ENCODE measurements at places on chromosomes 16 and 17.

DNA sequence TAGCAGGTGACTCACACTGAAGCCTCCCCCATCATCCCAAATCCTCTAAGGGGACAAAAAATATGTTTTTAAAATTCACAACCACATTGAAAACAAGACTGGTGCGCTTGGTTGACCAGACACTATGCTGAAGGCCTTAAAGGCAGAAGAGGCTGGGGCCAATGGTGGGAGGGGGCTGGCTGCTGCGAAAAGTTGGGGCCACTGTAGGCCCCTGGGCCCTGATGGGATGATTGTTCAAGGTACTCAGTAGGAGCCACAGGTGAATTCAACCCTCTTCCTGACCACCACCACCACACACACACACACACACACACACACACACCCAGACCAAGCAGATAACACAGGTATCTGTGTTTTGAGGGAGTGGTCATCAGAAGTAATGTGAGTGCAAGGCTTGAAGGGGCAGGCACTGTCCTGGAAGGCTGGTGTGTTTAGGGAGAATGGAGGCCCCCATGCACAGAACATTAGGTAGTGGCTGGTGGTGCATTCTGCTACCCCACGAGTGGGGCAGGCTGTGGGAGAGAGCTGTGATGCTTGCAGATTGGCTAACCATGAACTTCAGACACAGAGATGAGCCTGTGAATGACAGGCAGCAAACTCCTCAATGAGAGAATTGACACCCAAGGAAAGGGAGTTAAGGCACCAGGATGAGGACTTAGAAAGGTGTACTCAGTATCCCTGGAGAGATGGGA is 55.0 kb downstream of the NT5M start:
- DNase-seq = no peak

DNA sequence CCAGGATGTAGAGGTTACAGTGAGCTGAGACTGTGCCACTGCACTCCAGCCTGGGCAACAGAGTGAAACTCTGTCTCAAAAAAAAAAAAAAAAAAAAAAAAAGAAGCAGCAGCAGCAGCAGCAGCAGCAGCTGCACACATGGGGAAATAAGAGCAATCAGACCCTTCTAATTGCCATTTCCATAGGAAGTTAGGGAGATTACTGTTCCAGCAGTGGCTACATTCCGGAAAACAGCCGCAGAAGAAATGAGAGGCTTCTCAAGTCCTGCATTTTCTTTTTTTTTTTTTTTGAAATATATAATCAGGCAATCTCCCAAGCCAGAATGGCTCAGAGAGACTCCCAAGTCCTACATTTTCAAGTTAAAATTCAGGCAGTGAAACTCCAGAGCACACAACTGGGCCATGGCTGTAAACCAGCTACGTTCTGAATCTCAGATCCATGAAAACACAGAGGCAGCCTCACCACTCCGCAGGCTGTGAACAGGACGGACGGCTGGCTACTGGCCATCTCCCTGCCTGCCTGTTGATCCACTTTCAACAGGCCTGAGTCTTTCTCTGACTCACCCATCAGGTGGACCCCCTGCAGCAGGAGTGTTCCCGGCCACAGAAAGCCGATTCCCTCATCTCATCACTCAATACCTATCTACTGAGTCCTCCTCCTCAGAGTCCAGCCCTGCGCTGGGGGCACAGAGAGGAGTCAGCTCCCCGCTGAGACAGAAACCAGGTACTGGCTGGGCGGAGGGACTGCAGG is 15.0 kb downstream of the TRPV1 start:
- peak; percentile 94 for DNase-seq

GRCh38 chr16:65689726-65690125 is 567.9 kb upstream of the CDH11 start:
- no peak for DNase-seq

- no peak for DNase-seq
Measured at GRCh38 chr17:81952792-81953228, 5.8 kb upstream of the MYADML2 start.

DNA sequence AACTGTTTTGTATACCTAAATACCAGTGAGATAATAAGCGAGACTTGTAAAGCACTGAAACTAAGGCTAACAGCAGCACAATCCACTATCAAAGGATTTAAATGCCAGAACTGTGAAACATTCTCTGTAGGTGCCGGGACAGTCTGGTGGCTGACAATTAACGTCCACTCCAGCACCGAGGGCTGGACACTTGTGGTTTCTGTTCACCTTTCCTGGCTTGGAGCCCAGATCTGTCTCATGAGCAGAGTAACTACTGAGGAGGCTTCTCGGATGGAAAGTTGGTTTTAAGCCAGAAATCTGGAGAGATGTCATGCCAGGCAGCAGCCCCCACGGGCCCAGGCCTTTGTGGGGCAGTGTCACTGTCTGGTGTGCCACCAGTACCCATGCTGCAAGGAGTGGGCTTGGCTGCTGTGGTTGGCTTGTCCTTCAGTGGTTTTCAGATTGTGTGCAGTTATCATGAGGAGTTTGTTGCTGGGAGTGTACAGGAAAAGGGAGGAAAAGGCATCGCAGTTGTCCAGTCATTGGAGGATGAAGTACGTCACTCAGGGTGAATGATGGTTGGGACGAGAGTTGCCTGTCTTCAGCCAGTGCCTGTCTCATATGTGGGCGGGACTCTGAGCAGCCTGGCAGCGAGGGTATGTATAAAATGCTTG is 35.5 kb downstream of the UBN1 start:
- peak; percentile 41 for DNase-seq

DNA sequence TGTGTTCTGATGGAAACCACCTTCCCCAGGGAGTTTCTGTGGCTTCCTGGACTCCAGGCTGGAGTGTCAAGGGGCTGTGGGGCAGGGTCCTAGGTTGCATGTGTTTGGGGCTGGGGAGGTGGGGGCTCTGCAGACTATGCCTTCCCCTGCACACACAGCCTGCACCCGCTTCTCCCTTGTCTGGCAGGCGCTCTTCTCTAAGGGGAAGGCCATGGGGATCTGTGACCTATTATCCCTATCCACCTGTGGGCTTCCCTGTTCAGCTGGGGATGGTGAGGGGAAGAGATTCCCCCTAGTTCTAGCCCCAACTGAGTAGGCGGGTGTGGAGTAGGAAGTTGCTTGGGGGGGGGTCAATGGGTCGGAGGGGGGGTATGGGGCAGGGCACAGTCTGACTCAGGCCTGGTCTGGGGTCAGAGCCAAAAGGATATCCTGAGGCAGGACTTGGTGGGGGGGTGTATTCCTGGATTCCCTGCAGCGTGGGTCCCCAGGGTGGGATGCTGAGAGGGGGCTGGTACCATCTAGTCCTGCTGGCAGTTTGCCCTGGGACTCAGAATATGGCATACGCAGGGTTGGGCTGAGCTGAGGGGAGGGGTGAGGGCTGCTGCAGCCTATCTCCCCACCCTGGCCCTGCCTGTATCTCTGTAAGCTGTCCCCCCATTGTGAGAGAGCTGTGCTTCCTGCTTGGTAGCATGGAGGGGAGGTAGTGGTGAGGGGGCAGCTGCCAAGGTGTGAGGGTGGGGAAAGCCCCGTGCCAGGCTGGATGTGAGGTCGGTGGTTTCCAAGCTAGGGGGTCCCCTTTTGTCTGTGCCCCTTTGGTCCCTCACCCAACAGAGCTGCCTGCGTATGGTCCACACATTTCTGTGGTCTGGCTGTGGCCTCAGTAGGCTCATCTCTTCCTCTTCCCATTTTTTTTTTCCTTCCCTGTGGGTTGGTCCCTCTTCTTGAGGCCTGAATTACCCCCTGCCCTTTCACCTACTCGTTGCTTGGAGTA is 14.7 kb downstream of the RARA start:
- peak; percentile 61 for DNase-seq

GRCh38 chr17:49854126-49854525 is 6.3 kb upstream of the TAC4 start:
- no peak for DNase-seq

GRCh38 chr17:40064971-40065768 is 2.4 kb downstream of the THRA start:
- DNase-seq = peak; percentile 62

- DNase-seq = peak; percentile 50
Measured at GRCh38 chr16:46908540-46909372, 24.6 kb downstream of the GPT2 start.

- DNase-seq = no peak
Measured at GRCh38 chr17:82870541-82870940, 30.7 kb upstream of the ZNF750 start.

DNA sequence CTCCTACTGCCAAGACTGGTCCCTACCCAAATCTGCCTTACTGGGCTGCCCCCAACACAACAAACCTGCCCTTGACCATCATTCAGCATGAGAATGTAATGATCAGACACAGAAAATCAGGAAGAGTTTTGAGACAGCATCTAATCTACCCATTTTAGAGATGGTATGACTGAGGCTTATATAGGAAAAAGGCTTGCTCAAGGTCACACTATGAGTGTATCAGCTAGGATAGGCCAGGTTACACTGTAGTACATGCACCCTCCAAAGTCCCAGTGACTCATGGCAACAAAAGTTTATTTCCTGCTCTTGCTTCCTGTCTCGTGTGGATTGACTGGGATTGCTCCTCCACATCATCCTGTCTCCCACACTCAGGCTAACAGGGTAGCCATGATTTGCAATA is 27.9 kb downstream of the NLRC5 start:
- peak; percentile 22 for DNase-seq

DNA sequence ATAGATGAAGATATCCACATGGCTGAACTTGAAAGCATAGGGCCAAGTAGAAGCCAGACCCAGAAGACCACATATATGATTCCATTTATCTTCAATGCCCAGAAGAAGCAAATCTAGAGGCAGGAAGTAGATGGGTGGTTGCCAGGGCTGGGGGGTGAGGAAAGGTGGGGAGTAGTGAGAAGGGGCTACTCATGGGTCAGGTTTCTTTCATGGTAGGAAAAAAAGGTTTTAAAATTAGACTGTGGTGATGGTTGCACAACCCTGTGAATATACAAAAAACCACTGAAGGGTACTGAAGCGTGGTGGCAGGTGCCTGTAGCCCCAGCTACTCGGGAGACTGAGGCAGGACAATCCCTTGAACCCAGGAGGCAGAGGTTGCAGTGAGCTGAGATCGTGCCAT is 5.4 kb downstream of the CD2BP2 start:
- no peak for DNase-seq

GRCh38 chr16:263182-263774 is 12.5 kb downstream of the RGS11 start:
- no peak for DNase-seq

DNA sequence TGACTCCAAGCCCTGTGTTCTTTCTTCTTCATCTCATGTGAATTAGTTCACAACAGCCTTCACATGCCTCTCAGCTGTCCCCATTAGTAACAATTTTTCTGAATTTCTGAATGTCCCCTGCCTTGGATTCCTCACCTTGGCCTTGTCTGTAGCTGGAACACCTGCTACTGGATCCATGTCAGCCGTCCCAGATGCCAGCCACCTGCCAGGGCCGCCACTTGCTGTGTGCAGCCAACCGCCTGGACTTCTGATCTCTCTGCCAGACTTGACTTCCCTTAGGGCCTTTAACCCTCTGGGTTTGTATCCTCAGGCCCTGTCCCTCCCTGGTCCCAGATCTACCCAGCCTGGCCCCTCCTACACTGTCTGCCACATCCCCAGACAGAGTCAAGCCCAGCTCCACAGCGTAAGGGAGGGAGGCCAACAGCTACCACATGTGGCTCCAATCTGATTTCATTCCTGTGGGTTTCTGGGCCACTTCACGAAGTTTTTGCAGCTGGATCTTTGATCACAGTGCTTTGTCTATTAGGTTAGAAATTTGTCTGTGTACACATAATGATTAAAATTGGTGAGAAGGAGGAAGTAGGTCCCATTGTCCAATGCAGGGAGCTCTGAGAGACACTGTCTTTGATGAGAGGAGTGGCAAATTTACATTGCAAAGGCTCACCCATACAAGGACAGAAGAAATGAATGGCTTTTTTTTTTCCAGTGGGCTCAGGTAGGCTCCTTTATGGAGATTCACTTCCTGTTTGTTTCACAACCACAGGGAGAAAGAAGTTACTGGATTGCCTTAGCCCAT is 15.3 kb downstream of the MPP2 start:
- peak; percentile 52 for DNase-seq

DNA sequence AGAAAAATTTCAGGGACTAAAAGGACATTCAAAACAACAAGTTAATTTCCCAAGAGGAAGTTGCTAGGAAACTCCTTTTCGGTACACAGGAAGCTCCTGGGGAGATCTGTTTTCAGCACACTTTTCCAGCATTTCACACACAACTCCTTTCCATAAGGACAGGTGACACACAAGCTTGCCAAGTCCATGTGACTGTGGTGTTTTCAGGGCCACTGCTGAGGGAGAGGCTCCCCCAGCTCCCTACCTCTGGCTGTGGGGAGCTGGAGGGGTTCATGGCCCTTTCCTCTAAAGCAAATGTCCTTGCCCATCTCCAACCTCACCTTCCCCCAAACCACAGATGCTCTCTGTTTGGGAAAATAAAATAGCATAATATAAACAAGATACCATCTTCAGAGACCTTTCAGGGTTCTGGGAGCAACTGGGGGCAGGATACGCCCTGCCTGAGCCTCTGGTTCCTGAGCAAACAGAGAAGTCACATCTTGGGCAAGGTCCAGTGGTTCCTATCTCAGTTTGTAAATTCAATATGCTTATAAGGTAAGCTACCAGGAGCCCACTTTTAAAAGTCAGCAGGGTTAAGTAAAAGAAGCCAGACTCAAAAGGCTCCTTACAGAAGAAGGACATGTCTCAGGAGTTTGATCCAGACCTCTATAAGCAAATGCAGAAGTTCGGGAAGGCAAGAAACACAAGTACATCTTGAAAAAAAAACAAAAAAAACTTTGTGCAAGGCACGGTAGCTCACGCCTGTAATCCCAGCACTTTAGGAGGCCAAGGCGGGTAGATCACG is 3.0 kb downstream of the PDZD9 start:
- DNase-seq = no peak

DNA sequence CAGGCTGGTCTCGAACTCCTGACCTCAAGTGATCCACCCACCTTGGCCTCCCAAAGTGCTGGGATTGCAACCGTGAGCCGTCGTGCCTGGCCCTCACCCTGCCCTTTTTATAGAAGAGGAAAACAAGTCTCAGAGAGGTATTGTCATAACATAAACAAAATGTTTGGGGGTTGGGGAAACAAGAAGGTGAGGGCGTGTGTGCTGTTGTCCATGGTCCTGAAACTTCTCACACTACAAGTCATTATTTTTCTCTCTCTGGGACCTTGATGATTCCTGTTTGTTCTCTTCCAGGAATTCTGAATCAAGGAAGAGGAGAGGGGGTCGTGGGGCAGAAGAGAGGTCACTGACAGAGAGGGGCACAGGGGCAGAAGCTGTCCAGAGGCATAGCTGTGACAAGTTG is 160.2 kb upstream of the LHX1 start:
- DNase-seq = no peak

GRCh38 chr17:74393346-74393942 is 26.1 kb downstream of the GPR142 start:
- DNase-seq = peak; percentile 27
